ENCODE measurements at places on chromosomes 2 and 18.

DNA sequence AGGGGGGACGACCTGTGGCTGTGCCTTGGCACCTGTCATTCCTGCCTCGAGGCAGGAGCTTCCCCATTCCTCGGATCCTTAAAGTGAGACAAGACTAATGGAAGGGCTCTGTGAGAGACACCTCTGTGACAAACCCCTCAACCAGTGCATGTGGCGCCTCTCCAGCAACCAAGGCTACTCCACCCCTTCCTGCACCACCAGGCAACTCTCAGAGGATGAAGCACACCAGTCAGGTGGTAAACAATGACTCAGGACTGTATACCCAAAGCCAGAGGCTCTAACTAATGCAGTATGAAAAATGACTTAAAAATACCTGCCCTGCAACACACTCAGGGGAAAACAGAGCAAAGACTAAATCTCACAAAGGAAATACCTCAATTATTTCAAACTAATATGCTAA lies 136.9 kb downstream of the UXS1 start:
- DNase-seq: no peak

DNA sequence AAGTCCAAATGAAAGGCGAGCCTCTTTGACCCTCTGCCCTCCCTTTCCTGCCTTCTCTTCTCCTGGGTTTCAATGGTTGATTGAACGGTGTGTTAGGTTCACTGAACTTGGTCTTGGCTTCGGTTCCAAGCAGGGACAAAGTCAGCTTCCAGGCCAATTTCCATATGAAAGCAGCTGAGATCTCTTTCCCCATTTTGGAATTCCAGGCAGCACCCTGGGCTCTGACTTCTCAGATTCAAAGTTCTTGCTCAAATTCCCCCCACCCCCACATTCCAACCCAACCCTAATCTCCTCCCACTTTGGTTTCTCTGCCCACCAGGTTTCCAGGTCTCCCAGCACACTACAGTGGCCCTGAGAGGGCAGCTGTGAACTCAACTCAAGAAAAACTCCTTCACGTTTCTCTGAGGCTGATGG lies 231.0 kb downstream of the INSIG2 start:
- DNase-seq: no peak

DNA sequence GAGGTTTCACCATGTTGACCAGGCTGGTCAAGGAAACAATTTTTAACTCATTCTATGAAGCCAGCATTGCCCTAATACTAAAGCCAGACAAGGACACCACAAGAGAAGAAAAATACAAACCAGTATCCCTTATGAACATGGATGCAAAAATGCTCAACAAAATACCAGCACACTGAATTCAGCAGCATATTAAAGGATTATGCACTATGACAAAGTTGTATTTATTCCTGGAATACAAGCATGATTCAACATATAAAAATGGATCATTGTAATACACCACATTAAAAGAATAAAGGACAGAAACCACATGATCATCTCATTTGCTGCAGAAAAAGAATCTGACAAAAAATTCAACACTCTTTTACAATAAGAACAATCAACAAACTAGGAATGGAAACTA lies 138.7 kb downstream of the RAB3GAP1 start:
- no peak for DNase-seq

- no peak for DNase-seq
Measured at GRCh38 chr2:127220768-127221527, 849 bp upstream of the CYP27C1 start.

DNA sequence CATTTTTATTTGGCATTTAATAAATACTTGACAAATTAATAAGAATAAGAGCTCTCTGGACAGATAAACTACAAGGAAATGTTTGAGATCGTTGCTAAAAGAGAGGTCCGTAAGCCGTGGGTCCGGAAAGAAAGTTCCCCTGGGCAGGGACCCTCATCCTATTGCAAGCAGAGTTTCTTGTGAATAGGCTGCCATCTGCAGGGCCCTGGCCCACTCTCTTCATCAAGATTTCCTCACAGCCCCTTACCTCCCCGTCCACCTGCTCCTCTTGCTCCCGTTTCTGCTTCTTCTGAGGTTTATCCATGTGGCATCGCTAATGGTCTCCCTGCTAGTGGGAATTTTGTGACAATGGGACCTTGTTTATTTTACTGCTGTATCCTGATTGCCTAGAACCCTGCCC lies 30.1 kb upstream of the MC5R start:
- no peak for DNase-seq

DNA sequence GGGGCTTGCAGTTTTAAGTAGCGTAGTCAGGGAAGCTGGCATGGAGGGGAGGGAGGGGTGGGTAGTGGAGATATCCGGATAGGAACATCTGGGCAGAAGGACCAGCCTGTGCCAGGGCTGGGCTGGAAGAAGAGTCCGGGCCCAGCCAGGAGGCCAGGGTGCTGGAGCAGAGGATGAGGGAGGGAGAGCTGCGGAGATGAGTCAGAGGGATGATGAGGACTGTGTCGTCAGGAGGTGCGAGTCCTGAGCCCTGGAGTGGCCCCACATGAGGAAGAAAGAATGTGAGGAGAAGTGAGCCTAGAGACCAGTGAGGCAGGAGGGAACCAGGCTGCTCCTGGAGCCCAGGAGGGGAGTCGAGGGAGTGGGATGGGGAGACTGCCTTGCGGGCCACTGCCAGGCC lies 82.4 kb downstream of the CTIF start:
- no peak for DNase-seq

DNA sequence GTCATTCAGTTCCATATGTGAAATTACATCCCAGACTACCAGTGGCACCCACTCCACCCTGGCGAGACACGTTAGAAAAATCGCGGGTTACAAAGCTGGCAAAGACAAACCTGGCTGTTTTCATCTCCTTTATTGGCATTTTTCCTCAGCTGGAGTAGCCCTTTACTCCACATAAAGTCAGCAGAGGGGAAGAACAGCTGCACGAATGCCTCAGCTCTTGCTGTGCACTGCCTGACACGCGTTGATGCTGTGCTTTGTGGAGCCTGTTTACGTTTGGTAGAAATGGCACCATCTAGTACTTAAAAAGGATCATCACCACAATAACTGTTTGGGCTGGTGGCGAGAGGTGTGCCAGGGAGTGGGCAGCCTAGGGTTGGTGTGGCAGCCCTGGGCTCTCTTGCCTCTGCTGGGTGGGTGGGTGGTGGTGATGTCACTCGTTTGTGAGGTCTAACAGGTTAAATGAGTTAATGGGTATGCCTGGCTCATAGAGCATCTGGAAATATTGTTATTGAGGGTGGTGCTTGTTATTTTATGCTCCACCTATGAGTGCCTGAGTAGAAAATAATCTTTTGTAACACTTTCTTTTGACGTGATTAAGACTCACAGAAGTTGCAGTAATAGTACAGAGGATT lies 16.4 kb downstream of the FARP2 start:
- no peak for DNase-seq

- no peak for DNase-seq
Measured at GRCh38 chr2:164542581-164543021, 78.7 kb downstream of the GRB14 start.

DNA sequence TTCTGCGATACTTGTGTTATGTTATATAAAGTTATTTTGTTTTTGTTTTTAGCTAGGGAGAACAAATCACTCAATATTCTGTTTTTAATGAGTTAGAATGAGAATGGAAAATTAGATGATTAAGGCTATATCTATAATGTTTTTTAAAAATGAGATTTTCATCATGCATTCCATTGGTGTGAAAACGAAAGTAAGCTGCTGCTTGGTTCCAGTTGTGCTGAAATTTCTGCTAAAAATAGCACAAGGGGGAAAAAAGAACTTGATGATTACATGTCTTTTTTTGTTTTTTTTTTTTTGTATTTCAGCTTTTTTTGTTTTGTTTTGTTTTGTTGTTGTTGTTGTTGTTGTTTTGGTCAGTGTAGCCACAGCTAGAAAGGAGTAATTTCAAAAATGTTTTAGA lies 242.6 kb upstream of the KCNJ3 start:
- no peak for DNase-seq
